Stimulated activated CD8-positive, alpha-beta memory T cell treated with anti-CD3 and anti-CD28 coated beads, Interleukin-7, amount 100 ng/mL, for 24 hours (primary cell): ENCODE measurements at places on chromosomes 1 and 21.

- DNase-seq = no peak
These were observed 47.9 kb upstream of the RUNX1 start for GRCh38 chr21:35096959-35097358.

DNA sequence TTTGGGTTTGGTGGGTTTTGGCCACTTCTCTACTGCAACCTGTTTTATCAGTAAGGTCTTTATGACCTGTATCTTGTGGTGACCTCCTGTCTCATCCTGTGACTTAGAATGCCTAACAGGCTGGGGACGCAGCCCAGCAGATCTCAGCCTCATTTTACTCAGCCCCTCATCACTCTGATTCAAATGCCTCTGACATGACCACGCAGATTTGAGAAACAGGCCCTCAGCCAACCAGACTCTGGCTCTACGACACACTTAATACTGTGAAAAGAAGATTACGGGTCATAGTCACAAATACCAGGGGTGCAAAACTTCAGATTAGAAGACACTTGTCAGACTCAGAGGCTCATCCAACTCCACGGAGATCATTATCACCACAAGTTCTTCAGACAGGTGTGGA lies 28.3 kb upstream of the KIF26B start:
- DNase-seq = no peak

GRCh38 chr21:36209626-36210171 lies 53.1 kb downstream of the DOP1B start:
- DNase-seq = no peak

DNA sequence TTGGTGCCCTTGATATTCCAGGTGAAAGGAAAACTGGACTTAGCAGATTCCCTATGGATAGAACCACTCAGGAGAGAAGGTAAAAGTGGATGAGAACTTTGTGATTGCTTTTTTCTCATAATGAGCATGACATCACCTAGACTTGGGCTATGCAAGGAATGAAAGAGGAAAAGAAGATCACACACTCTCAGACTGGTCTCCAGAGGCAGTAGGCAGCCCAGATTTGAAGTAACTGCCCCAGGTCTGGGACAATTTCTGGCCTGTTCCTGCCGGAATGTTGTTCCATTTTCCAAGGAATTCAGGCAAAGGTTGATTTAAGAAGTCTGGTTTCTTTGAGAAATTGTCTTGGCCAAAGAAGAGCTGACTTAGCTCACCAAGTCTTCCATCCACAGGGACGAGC lies 31.7 kb upstream of the USP24 start:
- no peak for DNase-seq

- DNase-seq = no peak
These were observed 276.4 kb upstream of the B3GALT2 start for GRCh38 chr1:193462629-193463320.

- DNase-seq = no peak
These were observed 465.6 kb downstream of the SIPA1L2 start for GRCh38 chr1:232164078-232164963.

DNA sequence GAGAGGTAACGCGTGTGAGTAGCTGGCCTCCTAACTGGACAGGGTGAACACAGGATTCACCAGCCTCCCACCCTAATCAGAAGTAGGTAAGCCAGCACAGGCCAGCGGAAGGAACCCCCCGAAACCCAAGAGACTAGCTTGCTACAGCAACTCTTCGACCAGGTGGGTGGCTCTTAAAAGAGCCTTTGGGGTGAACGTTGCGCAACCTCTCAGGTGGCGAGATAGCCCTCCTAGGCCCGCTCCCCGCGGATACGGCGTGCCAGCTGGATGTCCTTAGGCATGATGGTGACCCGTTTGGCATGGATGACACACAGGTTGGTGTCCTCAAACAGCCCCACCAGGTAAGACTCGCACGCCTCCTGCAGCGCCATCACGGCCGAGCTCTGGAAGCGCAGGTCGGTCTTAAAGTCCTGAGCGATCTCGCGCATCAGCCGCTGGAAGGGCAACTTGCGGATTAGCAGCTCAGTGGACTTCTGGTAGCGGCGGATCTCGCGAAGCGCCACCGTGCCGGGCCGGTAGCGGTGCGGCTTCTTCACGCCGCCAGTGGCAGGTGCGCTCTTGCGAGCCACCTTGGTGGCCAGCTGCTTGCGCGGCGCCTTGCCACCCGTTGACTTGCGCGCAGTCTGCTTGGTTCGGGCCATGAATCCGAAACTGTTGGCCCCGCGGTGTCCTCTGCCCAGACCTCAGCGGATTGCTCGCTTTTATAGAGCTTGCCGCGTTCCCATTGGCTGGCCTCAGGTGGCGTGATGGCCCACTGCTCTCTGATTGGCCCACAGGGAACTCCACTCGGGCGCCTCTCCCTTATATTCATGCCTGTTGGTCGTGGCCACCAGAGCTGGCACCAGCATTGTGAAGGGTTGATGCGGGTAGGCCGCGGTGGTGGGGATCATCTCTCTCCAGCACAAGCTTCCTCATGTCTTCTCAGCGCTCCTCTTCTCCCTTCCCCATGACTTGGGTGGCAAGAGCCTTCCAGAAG lies 8.3 kb upstream of the TRIM17 start:
- no peak for DNase-seq

DNA sequence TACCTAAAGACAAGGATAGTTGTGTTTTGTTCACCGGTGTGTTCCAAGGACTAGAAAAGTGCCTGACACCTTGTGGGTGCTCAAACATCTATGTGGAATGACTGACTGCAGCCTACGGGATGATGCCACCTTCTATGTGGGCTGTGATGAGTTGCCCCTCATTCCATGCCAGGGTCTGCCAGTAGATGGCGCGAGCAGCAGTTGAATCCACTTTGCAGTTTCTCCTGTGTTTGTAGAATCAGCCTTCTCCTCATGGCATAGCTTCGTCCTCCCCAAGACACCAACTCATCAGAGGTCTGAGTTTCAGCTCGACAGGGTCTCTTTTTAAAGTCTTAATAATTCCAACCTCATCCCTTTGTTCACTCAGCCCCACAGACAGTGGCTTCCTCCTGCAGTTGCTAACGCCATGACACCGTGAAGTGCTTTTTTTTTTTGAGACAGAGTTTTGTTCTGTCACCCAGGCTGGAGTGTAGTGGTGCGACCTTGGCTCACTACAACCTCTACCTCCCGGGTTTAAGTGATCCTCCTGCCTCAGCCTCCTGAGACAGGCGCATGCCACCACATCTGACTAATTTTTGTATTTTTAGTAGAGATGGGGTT lies 133.7 kb downstream of the CAPN8 start:
- DNase-seq = peak; percentile 28

DNA sequence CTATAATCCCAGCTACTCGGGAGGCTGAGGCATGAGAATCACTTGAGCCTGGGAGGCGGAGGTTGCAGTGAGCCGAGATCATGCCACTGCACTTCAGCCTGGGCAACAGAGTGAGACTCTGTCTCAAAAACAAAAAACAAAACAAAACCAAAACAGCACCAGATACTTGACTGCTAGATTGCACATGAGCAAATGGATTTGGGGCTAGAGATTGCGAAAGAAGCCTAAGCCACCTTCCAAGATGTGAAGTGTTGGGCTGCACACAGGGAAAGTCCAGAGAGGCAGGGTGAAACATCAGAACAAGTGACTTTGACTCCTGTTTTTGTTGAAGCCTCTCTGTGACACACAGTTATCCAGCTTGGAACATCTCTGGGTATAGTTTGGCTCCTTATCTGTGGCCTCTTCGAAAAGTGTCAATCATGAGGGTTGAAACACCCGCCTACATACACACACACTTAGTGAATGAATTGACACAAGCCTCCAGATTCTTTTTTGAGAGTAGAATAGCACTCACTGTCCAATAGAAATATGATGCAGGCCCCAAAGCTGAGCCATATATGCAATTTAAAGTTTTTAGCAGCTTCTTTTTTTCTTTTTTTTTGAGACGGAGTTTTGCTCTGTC lies 34.2 kb upstream of the GPR137B start:
- no peak for DNase-seq

DNA sequence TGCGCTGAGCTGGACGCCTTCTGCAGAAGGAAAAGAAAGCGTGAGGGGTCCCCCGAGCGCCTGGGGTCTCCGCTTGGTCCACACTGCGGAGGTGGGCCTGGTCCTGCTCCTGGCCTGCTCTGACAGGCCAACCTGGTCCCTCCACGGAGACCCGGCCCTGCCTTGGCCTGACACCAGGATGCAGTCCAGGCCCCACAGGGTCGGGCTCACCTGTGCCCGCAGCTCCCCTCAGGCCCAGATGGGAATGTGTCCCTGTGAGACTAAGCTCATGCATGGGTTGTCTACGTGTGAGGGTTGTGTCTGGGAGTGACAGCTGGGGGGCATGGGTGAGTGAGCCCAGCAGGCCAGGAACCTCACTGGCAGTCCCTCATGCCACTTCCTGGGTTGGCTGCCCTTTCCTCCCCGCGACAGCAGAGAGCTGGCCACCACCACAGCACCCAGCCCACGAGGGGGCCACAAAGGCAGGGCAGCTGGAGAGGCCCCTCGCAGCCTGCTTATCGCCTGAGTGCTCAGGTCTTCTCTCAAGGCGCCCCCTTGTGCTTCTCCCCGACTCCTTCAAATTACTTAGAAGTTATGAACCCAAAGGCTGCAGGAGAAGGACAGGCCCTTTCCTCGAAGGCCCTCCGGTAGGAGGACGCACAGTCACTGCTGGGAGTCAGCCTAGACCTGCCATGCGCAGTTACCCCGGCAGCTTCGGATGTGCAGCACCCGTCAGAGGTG lies 41.1 kb downstream of the SLC45A1 start:
- no peak for DNase-seq

DNA sequence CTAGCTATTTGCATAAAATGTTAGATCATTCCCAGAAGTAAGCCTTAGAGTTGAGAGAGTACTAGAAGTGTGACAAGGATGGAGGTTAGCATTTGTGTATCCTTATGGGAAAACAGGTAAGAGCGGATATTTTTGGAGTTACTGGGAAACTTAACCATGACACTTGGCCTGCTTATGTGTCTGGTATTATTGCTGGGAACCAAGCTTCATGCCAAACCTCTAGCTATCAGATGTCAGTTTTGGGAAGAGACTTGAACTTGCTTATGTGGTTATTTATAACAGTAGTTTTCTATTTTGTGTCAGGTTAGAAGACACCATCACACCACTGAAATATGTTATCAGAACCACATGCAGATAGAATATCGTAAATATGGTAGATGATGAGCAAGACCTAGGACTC lies 230.3 kb upstream of the SGIP1 start:
- DNase-seq = no peak

GRCh38 chr1:248627971-248628844 lies 6.7 kb downstream of the OR2T11 start:
- DNase-seq = no peak

DNA sequence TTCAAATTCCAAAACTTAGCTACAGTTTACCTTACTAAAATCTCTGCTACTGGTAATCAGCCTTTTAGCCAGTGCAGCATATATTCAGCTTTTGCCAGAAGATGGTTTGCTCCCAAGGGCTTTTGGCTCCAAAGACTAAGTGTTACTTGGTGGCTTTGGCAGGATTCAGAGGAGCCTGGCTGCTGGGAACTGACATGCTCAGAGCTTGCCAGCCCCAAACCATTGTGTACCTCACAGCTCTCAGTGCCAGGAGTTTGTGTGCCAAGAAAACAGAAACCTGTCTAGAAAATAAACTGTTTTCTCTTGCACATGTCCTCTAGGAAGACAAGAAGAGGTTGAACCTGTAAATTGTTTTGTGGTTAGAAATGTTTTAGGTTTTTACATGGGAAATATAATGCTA lies 315.9 kb downstream of the ST6GALNAC3 start:
- no peak for DNase-seq

- no peak for DNase-seq
These were observed 35.1 kb downstream of the ZNF281 start for GRCh38 chr1:200374569-200375295.

- no peak for DNase-seq
These were observed 1058.0 kb downstream of the KCNT2 start for GRCh38 chr1:195550071-195550862.

- DNase-seq = no peak
These were observed 351.1 kb downstream of the CAMTA1 start for GRCh38 chr1:7136166-7136953.

GRCh38 chr1:211788626-211789025 lies 41.9 kb downstream of the LPGAT1 start:
- DNase-seq = no peak

GRCh38 chr1:27597516-27598294 lies 6.2 kb downstream of the AHDC1 start:
- DNase-seq = no peak

DNA sequence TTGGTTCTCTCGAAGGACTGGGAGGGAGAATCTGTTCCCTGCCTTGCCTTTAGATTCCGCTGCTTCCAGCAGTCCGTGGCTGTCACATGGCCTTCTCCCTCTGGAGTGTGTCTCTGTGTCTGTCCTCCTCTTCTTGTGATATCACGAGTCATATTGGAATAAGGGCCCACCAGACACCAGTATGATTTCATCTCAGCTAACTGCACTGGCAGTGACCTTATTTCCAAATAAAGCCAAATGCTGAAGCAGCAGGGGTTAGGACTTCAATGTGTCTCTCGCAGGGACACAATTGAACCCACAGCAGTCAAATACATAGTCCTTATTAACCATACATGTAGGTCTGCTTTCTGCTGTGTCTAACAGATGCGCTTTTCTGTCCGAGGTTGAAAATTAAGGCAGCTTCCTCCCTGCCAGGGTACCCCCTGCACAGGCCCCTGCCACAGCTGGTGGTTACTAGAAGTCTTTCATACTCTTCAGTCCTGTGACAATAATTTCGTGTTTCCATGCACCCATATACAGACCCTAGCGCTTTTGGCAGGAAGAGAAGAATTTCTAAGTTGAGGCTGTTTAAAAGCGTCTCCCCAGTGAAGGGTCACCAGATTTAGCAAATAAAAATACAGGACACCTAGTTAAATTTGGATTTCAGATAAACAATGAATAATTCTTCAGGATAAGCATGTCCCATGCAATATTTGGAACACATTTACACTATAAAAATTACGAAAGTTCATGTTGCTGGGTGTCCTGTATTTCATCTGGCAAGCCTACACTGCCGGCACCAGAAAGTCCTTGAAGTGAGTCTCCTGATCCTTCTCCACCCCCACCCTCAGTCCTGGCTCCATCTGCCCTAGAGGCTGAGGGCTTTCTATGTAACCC lies 182.1 kb downstream of the ETS2 start:
- no peak for DNase-seq

DNA sequence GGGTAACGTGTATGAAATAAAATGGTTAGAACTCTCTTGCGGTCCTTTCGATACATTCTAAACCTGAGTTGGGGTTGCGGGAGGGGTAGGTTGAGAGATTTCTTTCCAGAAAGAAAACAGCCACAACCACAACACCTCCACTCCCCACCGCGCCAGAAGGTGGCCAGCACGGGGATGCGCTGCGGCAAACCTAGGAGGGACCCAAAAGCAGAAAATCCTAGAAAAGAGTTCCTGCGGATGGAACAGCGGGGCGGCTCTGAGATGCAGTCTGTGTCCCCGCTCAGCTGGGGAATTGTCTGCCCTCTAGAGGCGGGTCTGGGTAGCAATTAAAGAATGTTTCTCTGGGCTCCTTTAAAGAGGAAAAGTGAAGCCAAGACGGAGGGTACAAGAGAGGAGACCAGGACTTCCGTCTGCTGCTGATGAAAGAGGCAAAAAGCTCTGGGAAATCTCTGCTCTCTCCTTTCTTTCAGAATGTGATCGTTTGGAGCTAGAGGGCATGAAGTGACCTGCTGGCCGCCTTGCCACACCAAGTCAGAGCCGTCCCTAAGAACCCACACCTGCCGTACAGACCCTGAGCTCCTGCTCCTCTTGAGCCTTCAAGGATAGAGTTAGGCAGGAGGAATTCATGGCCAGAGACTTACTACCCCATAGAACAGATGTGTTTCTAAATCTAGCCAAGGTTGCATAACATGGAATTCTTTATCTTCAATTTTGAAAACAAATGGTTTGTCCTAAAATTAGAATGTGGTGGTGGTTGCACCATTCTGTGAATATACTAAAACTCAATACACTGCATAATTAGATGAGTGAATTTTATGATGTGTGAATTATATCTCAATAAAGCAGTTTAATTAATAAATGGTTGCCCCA lies 46.5 kb upstream of the COA6 start:
- peak; percentile 44 for DNase-seq
